ENCODE measurements at places on chromosomes 2 and 18.

- DNase-seq: no peak
Observed at GRCh38 chr2:25473131-25473530, 131.4 kb upstream of the DNMT3A start.

DNA sequence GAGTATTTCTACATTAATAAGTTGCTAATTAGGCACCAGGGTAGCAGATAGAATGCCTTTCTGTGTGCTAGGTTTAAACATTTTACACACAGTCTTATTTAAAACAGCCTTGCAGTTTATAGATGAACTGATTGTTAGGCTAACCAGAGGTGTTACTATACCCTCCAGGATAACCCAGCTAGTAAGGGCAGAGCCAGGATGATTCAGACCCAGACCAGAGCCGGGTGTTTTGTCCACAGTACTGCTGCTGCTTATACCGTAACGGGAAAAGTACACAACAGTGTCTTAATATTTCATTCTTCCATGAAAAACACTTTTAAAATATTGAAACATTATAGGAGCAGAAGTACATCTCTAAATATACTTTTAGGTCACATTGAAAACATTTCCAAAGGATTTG lies 82.7 kb downstream of the MALT1 start:
- no peak for DNase-seq

GRCh38 chr2:161100211-161100895 lies 59.9 kb upstream of the TANK start:
- DNase-seq: no peak

DNA sequence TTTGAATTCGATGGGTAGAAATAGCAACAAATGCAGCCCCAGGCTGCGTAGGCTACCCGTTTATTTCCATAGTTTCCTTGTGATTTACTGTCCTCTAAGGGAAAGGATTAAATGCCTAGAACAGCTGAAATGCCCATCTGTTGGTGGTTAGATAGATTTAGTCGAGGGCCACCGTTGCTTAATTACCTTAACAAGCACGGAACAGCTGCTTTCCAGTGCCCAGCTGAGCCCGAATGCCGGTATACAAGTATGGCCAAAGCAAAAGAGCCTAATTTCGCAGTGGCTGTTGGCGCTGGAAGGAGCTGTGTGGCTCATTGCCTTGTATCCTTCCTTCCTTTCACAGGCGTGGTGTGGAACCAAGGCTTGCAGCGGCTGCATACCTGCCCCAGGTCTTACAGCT lies 109.1 kb downstream of the CABLES1 start:
- no peak for DNase-seq

DNA sequence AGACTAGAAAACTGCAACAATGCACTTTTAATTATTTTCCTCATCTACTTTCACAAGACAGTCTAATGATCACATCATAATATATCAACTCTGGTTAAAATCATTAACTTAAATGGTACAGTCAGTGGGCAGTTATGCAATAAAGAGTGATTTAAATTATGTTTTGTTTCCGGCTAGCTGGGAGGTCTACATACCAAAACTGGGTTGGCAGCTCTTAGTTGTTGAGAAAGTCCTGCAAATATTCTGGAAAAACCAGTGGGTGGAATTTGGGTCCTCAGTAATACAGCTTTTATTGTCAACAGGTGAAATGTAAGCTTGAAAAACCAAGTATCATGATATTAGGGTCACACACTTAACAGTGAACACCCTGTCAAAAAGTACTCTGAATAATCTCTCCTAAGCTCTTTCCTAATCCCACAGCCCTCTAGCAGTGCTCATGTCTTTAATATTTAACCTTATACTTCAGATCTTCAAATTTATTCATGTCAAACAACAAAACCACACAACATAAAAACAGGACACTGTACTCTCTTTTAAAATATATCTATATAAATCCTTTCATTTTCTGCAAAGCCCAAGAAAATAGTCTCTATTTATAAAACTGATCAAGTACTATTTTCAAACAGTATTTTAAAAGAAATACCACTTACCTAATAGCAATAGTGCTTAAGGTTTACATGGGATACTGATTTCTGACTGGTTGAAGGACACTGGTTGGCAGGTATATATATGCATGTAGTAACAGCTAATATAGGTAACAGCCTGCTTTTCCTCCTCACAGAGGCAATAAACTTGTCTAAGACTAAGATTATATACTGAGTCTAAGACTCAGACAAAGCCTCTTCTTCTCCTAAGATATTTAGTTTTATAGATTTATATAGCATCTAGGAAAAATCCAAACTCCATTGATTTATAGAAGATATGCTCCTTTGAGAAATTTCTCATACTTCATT lies 103.8 kb downstream of the GAREM1 start:
- no peak for DNase-seq

DNA sequence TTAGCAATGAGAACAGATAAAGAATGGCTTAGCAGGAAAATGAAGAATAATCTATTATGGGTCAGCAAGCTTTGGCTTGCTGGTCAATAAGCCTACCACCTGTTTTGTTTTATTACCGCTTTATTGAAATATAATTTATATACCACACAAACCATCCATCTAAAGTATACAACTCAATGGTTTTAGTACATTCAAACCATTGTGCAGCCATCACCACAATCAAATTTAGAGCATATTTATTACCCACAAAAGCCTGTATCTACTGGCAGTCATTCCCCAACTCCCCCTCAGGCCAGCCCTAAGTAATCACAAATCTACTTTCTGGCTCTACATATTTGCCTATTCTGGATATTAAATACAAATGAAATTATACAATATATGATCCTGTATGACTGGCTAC lies 17.2 kb downstream of the PPP3R1 start:
- DNase-seq: no peak

- no peak for DNase-seq
Observed at GRCh38 chr2:86142436-86143257, 36.6 kb downstream of the PTCD3 start.

DNA sequence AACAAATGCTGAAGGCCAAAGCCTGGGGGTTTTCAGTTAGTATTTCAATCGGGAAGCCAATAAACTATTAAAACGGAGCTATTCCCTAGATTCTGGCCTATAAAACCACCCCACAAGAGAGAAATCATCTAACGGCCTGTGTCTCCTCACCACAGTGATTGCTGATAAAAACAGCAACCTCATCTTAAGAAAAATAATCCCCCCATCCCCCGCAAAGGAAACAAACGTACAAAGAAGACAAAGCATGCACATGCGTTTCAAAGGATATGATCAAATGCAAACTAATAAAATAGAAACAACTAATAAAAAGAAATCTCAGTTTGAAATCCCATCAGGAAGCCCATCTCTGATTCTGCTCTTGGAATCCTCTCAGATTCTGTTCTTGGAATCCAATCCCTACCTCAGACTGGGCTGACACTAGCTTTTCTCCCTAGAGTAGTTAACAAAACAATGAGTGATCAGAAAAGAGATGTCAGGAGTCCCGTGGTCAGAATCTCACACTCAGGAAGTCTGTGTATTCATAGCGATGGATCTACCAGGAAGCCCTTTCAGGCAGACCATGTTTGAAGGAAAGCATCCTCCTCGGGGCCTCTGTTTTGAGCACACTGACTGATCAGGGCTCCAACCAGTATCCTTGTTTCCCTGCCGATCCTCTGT lies 150.7 kb downstream of the THADA start:
- DNase-seq: peak; percentile 78

All from NT2/D1 (cell line).